ENCODE measurements at places on chromosomes 6 and 20. TPM values are rescaled to one million over a fixed set of nuclear protein-coding genes. Genes with fewer than 3 reads are reported as not detected.

- no peak for DNase-seq
These were observed 24.6 kb upstream of the GTSF1L start for GRCh38 chr20:43751167-43752050.

PPP1R14C gene
- polyA plus RNA-seq, result 55.8 TPM

DNA sequence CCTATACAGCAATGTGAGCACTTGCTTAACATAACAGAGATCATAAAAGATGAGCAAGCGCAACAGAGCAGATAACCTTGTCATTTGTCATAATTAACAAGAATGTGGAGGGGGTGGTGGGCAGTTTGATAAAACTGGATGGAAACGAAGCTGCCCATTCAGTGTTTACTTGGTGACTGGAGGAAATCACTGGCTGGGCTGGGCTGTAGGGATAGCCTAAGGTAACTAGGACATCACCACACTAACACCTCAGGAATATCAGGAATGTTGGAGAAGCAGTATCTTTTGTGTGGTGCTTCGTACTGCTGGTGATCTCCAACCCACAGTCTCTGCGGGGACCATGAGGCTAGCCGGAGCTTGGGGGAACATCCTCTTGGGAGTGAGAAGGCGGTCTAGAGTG, 218.4 kb downstream of the HIVEP2 start:
- DNase-seq, result no peak

DNA sequence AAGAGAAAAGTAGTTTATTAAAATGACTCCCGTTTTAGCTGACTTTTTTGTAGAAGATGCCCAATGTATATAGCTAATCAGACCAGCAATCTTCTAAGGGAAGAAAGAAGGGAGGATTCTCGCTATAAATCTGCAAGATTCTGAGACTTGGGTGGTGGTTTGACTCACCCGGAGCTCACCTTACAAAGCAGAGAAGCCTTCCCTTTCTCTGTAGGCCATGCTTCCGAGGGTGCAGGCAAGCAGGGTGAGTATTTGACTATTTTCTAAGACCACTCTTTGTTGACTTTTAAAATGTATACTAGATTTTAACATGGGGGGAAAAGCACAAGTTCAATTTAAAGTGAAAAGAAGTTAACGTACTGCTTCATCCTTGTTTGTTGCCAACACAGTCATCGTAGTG, 2.7 kb downstream of the OLIG3 start:
- no peak for DNase-seq

PSORS1C1 gene
- 1.7 TPM for polyA plus RNA-seq
